Psoas muscle (tissue), 8 donors: ENCODE measurements at places on chromosomes 1 and 21. TPM values are rescaled to one million over a fixed set of nuclear protein-coding genes. Genes with fewer than 3 reads are reported as not detected.

The FBXO2 gene
- total RNA-seq, result 1.2 TPM

The ILDR2 gene
- total RNA-seq, result 0.11 TPM

The CSMD2 gene
- total RNA-seq, result 0.02 TPM

The CFAP57 gene
- total RNA-seq, result 0.15 TPM

The OR2M5 gene
- total RNA-seq, result not detected

The C1orf167 gene
- total RNA-seq, result 2.7 TPM

The RBM11 gene
- total RNA-seq, result not detected
